C1 segment of cervical spinal cord (tissue), 14 donors: ENCODE measurements at places on chromosomes 16 and 17.

DNA sequence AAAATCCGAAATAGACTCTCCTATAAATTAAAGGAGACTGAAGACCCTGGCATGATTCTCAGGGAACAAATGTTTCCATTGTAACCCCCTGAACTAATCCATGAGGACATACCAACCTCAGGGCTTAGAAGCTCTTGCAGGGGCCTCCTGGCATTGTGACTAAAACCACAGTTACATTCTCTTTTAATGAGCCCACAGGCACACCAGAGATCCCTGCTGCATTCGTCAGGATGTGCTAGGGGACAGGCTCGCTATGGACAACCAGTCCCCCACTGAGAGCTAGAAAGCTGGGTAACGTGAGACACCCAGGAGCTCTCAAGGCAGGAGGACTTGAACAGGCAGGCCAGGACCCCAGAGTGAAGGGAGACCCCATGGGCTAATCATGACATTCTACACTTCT is 140.6 kb upstream of the TNRC6C start:
- DNase-seq: no peak

GRCh38 chr16:78106686-78107085 is 7.2 kb downstream of the WWOX start:
- DNase-seq: no peak

DNA sequence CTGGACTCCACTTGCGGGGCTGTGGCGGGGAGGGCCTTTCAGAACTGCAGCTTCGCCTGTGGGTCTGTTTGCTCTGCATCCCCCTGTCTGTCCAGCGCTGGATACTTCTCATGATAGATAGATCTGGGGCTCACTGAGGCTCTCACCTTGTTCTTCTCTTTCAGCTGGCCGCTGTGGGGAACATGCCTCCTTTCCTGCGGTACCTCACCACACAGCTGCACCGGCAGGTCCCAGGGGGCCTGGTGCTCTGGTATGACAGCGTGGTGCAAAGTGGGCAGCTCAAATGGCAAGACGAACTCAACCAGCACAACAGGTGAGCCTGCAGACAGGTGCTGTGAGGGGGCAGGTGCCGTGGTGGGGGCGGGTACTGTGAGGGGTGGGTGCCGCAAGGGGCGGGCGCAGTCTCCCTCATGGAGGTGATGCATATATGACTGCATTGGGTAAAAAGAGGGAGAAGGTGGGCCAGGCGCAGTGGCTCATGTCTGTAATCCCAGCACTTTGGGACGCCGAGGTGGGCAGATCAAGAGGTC is 6.2 kb downstream of the ENGASE start:
- no peak for DNase-seq

DNA sequence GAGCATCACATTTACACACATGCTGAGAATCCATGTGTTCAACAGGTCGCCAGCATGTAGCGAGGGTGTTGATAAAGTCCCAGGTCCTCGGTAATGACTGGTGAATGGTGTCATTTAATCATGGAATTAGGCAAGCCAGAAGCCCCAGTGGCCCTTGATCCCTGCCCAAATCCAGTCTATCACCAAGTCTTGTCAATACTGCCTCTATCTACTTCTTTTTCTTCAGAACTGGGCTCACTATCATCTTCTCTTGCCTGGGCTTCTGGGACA is 31.3 kb upstream of the MED13 start:
- DNase-seq: no peak

GRCh38 chr17:11795906-11796305 is 197.6 kb downstream of the DNAH9 start:
- DNase-seq: no peak

DNA sequence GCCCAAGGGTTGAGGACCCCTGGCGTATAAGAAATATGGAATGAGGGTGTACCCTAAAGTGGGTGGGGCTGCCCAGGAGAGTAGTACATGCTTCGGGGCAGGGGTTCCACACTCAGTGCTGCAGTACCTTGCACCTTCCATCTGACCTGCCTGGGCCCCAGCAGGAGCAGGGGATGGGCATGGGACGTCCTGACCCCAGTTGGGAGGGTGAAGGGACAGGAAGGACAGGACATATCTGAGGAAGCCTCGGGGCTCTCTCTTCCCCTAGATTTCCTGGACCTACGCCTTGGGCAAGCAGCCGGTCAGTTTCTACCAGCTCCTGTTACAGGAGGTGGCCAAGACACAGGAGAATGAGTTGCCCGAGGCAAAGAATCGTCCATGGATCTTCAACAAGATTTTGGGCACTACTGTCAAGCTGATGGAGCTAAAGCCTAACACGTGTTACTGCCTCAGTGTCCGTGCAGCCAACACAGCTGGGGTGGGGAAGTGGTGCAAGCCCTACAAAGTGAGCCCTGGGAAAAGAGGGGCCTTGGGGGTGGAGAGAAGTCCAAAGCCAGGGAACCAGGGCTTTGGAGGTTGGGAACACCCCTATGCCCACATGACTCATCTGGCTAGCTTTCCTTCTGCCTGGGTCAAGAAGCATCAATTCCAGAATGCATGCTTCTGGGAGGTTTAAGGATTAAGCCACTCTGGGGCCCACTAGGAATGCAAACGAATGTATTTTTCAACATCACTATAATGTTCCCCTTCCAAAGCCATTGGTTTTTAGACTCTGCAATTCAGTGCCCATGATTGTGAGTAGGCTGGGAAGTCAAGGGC is 7.9 kb downstream of the FNDC8 start:
- DNase-seq: no peak

DNA sequence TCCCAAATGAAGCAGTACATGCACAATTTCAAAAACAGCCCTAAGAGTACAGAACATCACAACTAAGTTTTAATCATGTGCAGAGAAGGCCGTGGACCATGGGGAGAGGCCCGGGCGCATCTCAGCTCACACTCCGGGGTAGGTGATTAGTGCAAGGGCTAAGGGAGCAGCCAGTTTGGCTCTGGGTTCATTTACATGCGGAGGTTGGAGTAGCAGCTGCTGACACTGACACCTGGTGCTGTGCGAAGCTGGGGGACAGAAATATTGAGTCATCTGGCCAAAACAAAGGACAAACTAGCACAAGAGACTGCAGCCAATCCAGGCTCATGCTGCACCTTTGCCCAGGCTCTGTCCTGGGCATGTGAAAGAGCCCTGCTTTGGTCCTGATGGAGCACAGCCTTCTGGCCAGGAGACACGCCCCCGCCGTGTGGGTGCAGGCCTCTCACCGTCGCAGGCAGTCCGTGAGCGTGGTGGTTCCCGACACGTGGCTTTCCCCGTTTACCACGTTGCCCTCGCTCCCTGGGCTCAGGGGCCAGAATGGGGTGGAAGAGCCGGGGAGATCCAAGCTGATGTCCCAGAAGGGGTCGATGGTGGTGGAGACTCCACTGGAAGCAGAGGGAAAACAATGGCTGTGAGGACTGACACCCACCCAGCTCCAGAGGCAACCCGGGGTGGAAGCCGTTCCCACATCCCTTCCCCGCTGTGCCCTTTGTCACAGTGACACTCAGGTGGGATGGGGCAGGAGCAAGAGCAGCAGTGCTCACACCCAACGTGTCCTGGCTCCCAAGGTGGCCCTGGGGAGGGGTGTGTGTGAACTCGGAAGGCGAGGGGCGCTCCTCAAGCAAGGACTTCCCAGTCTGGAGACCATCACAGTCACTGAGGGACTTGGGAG is 31.9 kb downstream of the USP22 start:
- DNase-seq: no peak

DNA sequence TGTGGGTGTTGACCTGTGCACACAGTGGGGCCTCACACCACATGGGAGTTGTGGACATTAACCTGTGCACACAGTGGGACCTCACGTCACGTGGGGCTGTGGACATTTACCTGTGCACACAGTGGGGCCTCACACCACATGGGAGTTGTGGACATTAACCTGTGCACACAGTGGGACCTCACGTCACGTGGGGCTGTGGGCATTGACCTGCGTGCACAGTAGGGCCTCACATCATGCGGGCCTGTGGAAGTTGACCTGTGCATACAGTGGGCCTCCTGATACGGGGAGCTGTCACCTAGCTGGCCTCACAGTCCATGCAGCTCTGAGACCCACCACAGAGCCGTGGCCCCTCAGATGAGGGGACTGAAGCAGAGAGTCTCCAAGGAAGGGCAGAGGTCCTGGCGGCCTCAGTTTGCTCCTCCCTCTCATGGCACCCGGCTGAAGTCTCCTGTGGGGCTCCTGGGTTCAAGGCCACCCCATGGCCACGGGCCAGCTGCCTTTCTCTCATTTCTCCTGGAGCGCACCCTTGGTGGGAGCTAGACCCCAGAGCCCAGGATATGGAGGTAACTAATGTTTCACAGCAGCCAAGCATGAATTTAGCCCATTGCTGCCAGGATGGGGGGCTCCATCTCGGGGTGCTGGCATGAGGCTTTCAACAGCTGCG is 21.0 kb downstream of the CACNA1H start:
- no peak for DNase-seq

DNA sequence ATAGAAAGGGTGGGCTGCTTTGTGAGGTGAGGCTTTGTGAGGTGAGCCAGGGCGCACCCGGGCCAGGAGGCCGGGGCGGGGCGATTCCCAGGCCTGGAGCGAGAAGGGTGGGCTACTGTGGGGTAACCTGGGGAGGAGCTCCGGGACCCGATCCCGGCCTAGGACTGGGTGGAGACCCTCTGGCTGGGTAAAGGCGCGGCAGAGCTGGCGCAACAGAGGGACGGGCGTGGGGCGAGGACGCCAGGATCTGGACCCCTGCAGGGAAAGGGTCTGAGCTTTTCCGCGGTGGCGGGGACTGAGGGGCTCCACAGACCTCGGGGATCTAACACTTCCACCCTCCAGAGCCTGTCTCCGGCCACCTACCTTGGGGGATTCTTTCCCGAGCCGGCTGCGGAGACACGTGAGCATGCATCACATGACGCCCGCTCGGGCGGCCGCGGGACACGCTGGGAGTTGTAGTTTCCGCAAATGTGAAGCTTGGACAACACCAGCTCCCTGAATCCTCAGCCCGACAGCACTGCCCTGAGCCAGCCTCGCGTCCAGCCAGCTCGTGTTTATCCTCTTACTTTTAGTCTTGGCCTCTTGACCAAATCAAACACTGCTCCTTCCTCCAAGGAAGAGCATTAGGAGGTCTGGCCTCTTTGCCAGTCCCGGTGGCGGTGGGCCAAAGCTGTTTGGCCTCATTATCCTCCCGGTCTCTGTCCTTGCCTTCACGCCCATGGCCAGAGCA is at the start of gene SLC38A7:
TSS of gene SLC38A7 (minus strand) at position 417 of the 730 bp plus-strand sequence. CDS start 4,644 bp downstream, outside the sequence.
- DNase-seq: peak; percentile 42
